ENCODE measurements at places on chromosomes 13 and 19. TPM values are rescaled to one million over a fixed set of nuclear protein-coding genes. Genes with fewer than 3 reads are reported as not detected.

ZNF132 gene
- total RNA-seq = 2.6 TPM

DNA sequence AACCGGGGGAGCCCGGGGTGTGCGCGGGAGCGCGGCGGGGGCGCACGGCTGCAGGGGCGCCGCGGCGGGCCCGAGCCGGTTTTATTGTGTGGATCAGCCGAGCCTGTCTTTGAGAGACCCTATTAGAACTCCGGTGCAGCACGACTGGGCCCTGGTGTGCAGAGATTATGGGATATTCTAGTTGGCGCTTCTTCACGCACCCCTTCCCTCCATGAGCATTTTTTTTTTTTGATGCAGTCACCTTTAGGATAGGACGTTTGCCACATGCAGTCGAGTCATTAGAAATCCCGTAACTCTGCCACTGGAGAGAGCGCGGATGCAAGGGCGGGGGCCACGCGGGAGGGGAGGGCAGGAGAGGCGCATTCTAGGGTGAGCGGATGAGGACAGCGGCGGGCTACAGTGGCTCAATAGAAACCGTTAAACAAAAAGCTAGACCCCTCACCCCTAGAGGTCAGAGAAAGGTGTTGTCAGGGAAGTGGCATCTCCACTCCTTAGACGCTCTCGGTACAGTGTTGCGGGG lies 3.7 kb downstream of the FGF9 start:
- no peaks in the 10 kb centered on the region for H3K36me3 ChIP-seq
- H3K27ac ChIP-seq = no peak overlapping the region
- H3K4me3 ChIP-seq = peak overlapping the region; percentile 68

BCAM gene
- total RNA-seq = 20.7 TPM

KLK3 gene
- 2.4 TPM for total RNA-seq

GRCh38 chr13:51682686-51683085 lies 98.4 kb downstream of the WDFY2 start:
- no peaks in the 10 kb centered on the region for H3K36me3 ChIP-seq
- H3K4me1 ChIP-seq = no peaks in the 10 kb centered on the region
- DNase-seq = no peak
- H3K27me3 ChIP-seq = no peaks in the 10 kb centered on the region
- no peak overlapping the region for H3K4me3 ChIP-seq
- no peak overlapping the region for H3K27ac ChIP-seq

C13orf42 gene
- total RNA-seq = not detected

SLC1A6 gene
- not detected for total RNA-seq
